ENCODE measurements at places on chromosomes 1 and 21.

- DNase-seq = no peak
Observed at GRCh38 chr1:40003156-40004093, 37.1 kb upstream of the CAP1 start.

DNA sequence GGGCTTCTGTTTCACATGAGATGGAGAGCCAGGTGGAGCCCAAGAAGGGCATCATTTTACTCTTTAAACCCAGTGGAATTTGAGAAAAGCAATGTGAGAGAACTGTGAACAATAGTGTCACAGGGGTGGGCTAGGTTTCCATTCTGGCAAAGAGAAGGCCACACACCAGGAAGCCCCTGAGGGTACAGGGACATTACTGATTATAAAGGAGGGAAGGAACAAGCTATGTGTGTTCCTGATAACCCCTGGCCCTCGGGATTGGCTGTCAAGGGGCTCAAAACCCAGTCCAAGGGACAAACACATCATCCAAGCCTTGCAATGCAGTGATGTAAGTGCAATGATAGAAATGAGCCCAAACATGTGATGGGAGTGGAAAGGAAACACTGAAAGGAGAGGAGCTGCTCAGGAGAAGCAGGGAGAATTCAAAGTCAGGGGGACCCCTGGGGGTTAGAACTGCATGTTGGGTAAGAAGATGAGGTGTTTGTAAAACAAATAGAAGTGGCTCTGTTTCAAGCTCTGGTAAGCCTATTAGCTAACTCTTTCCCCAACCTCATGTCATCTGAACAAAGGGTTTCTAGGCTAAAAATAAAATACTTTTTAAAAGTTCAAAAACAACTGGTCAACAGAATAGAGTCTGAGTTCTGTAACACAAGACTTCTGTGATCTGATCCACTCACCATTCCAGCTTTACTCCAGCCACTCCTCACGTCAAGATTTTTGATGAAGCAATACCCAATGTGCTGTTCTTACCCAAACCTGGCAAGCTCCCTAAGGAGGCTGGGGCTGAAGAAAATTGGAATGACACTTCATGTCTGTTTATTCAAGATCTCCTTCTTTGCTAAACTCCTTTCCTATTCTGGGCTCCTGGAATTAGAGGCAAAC lies 51.1 kb upstream of the IL12RB2 start:
- DNase-seq = no peak

DNA sequence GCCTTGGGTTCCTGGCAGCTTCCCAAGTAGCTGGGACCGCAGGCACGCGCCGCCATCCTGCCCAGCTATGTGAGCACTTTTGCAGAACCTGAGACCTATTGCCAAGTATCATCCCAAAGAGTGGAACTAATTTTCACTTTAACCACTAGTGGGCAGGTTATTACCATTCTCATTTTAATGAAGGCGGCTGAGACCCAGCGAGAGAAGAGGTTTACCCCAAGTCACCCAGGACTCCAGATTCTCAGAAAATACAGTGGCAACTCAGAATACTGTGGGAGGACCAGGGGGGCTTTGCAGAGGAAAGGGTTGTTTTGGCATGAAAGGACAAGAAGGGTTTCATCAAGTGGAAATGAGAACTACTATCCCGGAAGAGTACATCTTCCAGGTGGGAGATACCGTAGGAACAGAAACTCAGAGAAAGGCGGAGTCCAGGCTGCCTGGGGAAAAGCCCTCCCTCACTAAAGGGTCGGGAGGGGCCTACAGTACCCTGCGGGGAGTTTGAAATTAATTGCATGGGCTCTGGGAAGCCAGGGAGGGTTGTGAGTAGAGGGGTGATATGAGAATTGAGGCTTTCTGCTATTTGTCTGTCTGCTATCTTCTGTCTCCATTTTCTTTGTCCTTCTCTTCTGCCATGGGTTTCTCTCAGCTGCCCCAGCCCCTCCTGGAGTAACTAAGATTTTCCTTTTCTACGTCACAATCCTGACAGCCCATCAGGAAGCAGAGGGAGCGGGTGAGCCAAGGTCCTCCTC lies 7.2 kb upstream of the SEMA4A start:
- DNase-seq = peak; percentile 64

DNA sequence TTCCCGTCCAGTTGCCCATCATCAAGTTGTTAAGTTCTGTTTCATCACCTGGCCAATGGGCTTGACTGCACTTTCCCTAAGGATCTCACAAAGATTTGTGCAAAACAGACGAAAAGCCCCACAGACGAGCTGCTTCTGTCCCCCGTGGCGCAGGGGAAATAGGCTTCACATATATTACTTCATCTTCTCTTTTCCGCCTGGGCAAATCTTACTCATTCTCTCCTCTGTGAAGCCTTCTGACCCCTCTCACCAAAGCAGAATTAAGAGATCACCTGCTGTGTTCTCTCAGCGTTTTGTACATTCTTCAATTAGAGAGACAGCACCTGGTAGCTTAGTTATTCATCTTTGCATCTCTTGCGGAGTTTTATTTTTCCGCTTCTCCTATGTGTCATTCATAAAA lies 129.8 kb downstream of the IGSF21 start:
- DNase-seq = no peak

GRCh38 chr1:38498686-38499085 lies 360.9 kb downstream of the RRAGC start:
- DNase-seq = no peak

GRCh38 chr1:112594208-112594876 lies 24.6 kb downstream of the ST7L start:
- no peak for DNase-seq

- no peak for DNase-seq
Observed at GRCh38 chr1:155256058-155256852, 972 bp upstream of the ENTREP3 start.

DNA sequence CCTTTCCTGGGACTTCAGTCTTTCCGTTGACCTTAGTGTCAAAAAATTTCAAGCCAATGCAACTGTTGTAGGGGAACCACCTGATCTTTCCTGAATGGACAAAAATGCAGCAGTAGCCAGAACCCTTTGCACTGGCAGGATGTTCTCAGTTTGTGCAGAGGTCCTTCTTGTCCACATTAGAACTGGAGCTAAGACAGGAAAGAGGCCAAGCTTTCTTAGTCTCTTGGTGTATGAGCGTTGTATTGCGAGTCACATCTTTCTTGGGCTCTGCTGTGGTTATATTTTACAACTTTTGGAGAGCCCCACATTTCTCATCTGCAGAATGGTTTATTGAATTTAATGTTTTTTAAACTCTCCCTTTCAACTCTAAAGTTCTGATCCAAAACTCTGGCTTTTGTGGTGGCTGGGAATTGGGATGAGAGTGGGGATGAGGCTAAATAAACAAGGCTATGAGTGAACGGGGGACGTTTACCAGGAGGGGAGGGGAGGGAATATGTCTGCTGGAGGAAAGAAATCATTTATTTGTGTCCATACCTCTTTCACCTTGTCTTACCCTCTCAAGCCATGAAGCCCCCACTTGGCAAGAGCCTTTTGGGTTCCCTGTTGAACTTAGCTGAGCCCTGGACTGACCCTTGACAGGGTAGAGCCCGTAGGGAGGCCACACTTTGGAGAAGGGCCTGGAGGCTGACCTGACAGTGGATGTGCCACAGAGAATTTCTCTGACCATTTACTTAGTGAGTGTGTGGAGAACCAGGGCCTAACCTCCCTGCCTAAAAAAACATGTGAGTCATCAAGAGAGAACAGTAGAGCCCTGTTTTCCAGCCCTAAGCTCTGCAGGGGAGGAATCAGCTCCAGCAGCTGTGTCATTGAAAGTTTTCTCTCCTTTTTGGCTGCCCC lies 586 bp downstream of the CHI3L2 start:
- DNase-seq = no peak

DNA sequence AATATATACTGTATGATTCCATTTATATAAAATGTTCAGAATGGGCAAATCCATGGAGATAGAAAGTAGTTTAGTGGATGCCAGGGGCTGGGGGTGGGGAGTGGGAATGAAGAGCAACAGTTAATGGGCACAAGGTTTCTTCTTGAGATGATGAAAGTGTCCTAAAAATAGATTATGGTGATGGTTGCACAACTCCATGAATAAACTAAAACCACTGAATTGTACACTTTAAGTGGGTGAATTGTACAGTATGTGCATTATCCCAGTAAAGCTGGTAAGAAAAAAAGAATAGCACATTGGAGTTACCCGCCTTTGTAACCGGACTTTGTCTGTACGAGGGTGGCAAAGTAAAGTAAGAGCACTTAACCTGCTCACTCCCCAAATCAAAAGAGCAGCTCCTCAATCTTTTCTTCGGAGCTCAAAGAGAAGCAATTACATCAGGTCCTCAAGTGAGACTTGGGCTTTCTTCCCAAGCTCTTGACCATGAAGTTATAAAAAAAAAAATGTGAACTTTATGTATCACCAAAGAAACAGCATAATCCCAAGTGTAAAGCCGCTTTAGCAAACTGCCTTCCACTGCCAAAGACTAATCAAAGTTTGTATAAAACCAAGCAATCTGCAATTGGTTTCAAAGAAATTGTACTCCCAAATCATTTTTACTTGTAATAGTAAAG lies 32.1 kb downstream of the ALDH9A1 start:
- DNase-seq = peak; percentile 52

DNA sequence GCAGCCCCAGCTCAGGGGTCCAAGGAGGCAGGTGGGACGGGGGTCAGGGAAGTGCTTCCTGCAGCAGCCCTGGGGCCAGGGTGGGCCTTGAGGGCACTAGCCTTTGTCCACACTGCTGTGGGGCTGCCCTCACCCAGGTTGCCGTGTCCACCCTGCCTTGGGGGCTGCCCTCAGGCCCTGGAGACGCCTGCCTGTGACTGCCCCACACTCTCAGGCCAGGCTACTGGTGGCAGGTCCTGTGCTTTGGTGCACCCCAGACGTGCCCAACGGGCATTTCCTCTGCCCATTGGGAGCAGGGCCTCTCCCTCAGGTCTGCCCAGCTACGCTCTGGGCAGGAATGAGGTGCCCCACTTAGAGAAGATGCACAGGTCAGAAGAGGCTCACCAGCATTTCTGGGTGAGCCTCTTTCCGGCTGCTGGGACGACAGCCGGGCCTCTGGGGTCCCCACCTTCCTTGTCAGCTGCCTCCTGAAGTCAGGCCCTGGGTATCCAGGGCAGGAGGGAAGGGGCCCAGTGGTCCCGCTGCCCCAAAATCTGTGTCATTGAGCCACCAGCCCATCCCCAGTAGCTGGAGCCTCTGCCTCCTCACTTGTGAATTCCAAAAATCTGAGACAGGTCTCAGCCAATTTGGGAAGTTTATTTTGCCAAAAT lies 2.7 kb upstream of the MMEL1 start:
- no peak for DNase-seq

GRCh38 chr1:229059671-229060539 lies 211.0 kb upstream of the RAB4A start:
- no peak for DNase-seq

DNA sequence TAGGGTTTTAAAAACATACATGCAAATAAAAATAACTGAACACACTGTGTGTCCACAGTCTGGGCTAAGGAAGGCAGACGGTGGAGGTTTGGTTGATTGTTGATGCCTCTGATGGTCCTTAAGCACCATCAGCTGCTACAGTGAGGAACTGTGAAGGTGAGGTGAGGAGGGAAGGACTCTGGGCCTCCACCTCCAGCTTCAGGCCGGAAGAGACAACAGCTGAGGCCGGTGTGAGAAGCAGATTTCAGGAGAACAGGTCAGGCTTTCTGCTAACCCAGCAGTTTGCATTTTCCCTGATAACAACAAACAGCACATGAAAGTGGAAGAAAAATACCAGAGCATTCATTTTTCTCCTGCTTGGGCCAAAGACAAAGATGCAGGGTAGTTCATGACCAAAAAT lies 189.9 kb upstream of the AJAP1 start:
- DNase-seq = no peak

- DNase-seq = no peak
Observed at GRCh38 chr1:190540366-190540765, 62.7 kb upstream of the BRINP3 start.

DNA sequence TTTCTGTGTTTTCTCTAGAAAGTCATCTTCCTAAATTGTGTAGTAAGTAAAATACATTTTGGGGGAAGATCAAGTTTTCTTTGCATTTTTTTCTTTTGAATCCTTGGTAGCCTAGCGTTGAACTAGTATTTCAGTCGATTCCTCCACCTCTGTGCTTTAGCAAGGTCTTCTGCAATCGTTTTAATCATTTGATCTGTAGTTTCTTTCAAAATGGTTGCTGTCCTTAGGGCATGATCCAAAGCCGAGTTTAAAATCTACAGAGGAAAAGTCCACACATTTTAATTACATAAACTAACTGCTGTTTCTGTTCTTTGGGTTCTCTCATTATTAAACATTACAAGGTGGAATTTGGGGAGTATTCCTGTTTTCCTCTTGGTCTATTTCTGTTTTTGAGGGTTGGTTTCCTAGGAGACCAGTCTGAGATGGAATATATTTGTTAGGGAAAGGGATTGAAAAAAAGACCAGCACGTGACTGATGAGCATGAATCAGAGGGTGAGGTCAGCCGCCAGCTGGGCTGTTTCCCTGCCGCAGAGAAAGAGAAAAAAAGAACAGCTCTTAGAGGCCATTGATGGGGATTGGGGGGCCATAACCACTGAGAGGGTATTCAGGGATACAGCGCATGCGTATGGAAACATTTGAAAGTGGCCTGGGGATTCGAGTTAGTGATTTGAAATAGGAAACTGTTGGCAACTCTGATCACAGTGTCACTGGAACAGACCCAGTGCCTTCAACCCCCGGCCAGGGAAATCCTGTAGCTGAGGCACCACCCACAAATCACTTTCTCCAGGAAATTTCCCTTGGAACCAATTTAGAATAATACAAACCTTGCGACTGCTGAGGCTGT lies 40.6 kb downstream of the AKNAD1 start:
- DNase-seq = peak; percentile 16

DNA sequence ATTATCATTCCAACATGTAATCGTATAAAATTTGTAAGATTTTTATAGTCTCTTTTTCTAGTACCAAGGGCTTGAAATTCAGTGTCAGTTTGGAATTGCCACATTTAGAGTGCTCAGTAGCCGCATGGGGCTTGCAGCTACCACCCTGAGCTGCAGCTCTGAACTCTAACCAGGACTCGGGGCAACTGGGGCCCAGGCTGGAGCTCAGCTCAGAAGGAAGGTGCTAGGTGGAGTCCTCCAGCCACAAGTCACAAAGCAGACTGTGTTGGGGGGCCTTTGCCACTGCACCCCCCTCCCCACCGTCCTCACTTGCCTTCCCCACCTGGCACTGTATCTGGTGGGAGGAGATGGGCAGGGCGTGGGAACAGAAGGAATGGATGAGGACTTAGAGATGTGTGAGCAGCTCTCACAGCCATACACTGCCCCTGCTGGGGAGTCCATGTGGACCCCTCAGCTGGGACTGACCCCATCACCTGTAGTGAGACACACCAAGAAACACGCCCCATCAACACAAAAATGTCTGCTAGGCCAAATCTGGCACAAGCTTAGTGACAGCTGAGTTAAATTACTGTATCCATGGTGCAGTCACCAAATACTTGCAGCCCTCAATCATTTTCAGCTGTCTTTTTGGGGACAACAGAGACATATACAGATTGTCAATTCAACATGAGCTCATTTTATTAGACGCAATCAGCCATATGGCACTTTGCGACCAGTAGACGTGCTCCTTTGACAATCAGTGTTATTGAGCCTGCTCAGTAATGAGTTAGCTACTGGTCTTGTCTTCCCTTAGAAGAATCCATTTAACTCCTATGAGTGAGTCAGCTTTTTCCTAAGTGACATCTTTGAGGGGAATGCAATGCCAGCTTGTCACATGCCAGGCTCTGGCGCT lies 241.7 kb upstream of the RAB4A start:
- no peak for DNase-seq

- peak; percentile 84 for DNase-seq
Observed at GRCh38 chr1:234683861-234684632, 74.1 kb upstream of the IRF2BP2 start.

- DNase-seq = peak; percentile 84
Observed at GRCh38 chr1:9128520-9129265, at the start of gene GPR157. Gene GPR157, minus strand, starts transcription at chr1:9129102. Its CDS starts 75 bp downstream, at chr1:9129027.
